Activated CD4-positive, alpha-beta T cell treated with anti-CD3 and anti-CD28 coated beads, Interleukin-2, Interleukin-4, amounts not matched to agents 100 ng/mL and 50 ng/mL, durations not matched to agents 16 hours and 8 hours (primary cell): ENCODE measurements at places on chromosomes 2 and 18.

DNA sequence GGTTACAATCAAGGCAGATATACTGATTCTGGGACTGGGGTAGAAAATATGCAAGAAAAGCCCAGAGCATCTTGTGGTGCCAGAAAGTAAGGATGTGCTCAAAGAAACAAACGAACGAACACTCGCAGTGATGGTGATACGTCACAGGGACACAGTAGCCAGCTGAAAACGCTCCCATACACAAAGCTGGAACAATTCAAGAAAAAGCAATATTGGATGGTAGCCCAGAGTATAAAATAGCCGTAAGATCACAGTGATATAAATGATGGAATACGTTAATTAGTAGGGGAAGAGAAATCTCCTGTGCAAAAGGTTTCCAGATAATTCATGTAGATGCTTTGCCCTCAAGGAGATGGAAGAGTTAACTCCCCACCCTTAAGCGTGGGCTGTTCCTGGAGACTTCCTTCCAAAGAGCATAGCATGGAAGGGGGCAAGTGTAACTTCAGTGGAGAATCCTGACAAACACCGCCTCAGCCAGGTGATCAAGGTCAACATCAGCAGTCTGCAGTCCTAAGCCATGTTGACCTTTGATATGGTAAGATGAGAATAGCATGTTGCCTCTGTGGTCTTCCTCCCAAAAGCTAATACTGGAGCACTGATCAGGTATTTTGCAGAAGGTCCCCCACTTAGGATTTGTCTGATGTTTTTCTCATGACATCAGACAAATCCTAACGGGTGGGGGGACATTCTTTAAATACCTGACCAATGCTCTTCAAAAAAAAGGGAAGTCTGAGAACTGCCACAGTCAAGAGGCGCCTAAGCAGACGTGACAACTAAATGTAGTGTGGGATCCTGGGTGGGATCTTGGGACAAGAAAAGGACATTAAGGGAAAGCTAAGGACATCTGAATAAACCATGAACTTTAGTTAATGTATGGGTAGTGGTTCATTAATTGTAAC, 99.0 kb downstream of the NCK2 start:
- no peak for DNase-seq

DNA sequence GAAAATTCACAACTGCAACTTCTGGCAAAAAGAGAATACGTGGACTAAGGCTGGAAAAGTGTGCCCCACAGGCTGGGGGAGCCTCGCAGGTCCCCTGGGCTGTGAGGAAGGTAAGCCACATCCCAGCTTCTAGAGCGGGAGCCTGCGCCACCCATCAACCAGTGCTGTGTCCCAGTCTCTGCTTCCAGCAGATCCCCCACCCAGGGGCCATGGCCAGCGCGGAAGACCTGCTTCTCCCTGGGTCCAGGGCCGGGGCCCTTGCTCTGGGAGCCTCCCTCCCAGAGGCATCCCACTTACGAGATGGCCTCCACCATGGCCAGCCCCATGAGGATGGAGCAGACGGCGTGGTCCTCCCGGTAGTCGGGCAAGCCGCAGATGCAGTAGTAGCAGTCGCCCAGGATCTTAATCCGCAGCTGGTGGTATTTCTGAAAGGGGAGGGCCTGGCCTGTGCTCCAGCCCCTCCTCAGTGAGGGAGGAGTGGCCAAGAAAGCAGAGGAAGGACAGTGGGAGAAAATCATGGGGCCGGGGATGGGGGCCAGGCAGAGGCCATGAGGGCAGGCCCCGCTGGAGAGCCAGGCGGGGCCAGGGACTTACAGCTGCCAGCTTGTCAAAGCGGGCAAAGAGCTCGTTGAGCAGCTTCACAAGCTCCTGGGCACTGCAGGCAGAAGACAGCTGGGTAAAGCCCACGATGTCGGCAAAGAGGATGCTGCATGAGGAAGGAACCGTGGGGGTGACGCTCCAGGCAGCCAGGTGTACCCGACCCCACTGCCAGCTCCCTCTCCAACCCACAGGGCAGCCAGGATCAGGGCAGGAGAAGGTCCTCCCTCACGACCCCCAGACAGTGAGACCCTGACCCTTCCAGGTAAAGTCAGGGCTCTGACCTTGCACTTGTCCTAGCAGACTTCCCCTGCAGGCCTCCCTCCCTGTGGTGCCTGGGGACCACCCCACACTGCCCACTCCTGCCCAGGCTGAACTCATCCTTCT, 48.0 kb downstream of the CENPO start:
- no peak for DNase-seq

- no peak for DNase-seq
Observed at GRCh38 chr2:7289697-7290096, 372.5 kb downstream of the RNF144A start.

- no peak for DNase-seq
Observed at GRCh38 chr18:55318951-55319441, 269.0 kb downstream of the TCF4 start.

DNA sequence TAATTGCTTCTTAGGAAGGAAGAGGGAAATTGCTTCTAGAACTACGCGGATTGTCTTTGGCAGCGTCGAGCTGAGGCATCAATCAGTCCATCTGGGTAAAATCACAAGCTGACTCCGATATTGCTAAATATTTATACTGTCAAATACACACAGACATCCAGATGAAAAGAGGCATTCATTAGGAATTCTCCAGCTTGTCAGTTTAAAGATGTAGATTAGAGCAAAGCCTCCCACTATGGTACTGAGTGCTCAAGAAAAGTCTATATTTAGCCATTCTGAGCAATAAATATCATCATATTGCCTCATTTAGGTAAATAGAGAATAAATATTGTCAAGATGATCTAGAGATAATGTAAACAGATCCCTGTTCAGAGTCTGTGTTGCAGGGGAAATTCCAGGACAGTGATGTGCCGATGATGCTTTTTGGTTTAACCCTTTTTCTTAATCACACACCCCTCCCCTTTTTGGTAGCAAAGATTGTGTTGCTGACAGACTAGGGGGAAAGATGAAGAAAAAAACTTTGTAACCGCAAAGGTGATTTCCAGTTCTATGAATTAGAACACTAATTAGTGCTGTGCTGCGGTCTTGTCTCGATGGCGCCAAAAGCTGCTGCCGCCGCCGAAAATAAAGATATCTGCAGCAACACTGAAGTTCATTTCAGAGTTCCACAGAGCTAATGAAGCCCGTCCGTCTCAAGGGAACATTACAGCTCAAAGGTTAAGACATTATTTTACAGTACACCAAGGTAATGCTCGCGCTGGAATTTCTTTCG, 171.8 kb downstream of the PTGR3 start:
- DNase-seq, result no peak

GRCh38 chr18:58538604-58539386, 90.1 kb downstream of the ALPK2 start:
- no peak for DNase-seq

GRCh38 chr2:196951973-196952372, 25.5 kb upstream of the PGAP1 start:
- DNase-seq, result no peak

- DNase-seq, result no peak
Observed at GRCh38 chr18:76844742-76845477, 22.6 kb downstream of the ZNF236 start.

DNA sequence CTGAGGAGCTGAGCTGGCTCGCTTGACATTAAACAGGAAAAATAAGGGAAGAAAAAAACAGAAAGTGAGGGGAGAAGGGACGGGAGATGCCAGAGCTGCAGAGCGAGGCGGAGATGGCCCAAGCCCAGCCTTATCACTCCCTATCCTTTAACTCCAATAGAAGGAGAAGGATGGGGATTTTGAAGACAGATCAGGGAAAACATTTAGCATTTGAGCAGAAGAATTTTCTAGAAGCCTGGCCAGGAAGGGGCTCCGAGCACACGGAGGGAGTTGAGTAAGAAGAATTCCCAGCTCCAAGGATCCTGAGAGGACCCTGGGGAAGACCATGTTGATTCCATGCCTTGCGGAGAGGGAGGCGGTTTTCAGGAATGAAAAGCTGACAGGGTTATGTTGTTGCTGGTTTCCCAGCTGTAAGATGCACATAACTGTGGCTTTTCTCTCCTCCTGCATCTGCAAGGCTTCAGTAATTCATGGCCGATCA, 35.6 kb downstream of the TWIST2 start:
- no peak for DNase-seq

DNA sequence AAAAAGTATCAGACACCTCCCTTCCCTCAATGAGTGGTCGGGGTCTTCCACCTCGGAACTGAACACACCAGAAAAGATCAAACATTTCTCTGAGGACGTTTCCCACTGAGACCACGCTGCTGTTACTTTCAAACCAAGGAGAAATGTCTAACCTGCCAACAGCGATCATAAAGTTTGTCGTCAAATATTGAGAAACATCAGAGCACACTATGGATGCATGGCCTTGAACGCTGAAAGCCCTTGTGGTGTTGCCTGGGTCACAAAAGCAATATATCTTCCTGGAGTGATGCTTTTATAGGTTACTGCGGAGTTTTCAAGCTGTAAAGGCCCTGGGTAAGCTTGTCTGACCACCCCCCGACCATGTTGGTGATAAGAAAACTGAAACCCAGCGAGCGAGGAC, 70.2 kb upstream of the ID2 start:
- DNase-seq, result no peak

GRCh38 chr2:22812065-22812680, 572.8 kb upstream of the KLHL29 start:
- no peak for DNase-seq

- no peak for DNase-seq
Observed at GRCh38 chr2:42045352-42045751, 2.5 kb upstream of the PKDCC start.

DNA sequence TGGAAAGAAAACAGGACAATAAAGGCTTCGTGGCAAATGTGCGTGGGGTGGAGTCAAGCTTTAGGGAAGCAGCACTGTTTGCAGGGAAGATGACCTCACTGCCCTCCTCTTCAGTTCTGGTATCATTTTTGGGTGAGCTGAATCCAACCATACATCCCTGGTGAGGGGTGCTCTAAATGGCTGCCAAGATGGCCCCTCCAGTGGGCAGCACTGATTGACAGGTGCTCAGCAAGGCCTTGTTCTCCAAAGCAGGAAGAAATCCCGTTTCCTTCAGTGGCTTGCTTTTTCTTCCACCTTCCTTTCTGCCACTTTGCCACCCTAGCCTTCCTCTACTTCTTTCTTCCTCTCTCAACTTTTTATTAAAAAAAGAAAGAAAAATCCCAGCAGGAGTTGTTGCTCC, 132.8 kb upstream of the SP5 start:
- no peak for DNase-seq

- no peak for DNase-seq
Observed at GRCh38 chr18:7596147-7596546, 29.0 kb downstream of the PTPRM start.

DNA sequence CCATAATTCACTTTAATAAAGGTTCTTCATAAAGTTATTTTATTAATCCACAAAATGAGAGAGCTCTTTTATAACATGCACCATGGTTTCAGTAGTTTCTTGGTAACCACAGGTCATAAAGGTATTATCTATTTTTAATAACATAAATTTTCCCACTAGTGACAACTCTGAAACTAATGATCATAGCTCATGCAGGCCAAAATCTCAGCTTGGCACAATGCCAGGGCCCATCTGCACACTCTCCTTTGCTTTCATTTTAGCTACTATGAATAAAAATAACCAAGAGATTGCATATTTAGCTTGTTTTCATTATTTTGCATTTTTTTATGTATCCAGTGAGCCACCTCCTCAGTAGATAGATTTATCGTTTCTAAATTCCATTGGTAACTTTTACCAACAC, 691.8 kb upstream of the CHAC2 start:
- DNase-seq, result no peak

DNA sequence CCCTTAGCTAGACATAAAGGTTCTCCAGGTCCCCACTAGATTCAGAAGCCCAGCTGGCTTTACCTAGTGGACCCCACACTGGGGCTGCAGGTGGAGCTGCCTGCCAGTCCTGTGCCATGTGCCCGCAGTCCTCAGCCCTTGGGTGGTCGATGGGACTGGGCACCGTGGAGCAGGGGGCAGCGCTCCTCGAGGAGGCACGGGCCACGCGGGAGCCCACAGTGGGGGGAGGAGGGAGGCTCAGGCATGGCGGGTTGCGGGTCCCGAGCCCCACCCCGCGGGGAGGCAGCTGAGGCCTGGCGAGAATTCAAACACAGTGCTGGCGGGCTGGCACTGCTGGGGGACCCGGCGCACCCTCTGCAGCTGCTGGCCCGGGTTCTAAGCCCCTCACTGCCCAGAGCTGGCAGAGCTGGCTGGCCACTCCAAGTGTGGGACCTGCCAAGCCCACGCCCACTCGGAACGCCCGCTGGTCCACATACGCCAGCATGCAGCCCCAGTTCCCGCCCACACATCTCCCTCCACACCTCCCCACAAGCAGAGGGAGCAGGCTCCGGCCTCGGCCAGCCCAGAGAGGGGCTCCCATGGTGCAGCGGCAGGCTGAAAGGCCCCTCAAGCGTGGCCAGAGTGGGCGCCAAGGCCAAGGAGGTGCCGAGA, 119.7 kb upstream of the NRXN1 start:
- DNase-seq, result no peak

- DNase-seq, result peak; percentile 55
Observed at GRCh38 chr2:231900486-231900942, 25.7 kb downstream of the NPPC start.

GRCh38 chr18:4017480-4017879, 437.6 kb downstream of the DLGAP1 start:
- peak; percentile 15 for DNase-seq

- DNase-seq, result no peak
Observed at GRCh38 chr2:15485949-15486348, 75.2 kb downstream of the NBAS start.
